ENCODE measurements at places on chromosomes 6 and 20.

DNA sequence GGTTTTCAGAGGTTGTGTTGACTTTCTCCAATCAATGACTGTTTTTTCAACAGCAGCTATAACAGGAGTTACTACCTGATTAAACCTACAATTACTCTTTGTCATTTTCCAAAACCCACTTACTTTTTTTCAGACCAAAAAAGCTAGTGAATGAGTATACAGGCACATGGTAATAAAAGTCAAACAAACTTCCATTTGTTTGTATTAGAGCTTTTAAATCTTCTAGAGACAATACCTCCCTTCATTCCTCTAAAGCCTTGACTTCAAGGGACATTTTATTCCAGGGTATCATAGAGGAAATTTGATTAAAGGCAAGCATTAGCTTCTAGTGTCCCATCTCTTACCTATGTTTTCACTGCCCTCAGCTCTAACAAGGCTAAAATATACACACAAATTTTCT is 52.7 kb downstream of the IL22RA2 start:
- no peak for DNase-seq

GRCh38 chr6:73873081-73873480 is 177.1 kb downstream of the CD109 start:
- DNase-seq, result no peak

- peak; percentile 47 for DNase-seq
These were observed 1.2 kb downstream of the PANK2 start for GRCh38 chr20:3890398-3890751.

GRCh38 chr6:161594412-161594811 is 320.6 kb upstream of the AGPAT4 start:
- DNase-seq, result no peak

DNA sequence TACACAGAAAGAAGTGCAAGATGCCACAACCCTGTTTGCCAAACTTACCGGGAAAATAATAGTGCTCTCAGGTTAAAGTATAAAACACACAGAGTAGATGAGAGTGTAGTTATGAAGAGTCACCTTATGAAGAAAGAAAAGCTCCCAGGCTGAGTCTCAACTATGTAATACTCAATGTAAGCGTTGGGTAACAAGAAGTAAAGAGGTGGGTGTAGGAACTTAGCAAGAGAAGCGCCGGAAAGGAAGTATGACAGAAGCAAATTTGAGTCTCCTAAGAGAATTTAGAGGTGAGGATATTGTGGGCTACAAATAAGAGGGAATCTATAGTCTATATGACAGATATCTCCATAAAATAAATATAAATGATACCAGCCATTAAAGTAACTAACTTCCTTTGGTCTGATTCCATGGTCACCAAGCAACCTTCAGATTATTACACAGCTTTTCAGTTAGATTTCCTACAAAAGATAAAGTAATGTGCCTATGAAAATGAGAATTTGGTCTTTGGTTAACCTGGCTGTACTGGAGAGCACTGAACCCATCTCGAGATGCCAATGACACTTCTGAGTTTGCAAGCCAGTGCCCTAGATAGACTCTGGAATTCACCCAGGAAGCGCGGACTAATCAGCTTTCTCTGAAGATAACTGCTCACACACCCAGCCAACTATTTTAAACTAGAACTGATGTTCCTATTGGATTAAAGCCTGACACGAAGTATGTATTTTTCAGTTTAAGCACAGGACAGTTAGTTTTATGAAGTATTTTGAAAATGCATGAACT is 1.8 kb downstream of the TUBE1 start:
- DNase-seq, result no peak

GRCh38 chr6:170117111-170117972 is 173.5 kb downstream of the DLL1 start:
- DNase-seq, result no peak

DNA sequence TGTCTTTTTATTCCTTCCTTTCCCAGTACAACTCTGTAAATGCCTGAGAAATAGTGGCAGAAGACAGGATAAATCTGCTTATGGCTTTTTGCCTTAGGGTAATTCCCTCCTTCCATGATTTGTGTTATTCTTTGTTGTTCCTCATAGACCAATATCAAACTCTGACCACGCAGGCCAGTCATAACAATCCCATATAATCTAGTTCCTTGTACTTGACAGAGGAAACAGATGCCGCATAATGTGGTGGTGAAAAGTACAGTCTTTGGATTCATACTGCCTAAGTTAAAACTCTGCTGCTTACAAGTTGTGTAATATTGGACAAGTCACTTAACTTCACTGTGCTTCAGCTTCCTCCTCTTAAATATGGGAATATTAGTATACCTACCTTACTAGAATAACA is 8.2 kb upstream of the BAG2 start:
- no peak for DNase-seq

DNA sequence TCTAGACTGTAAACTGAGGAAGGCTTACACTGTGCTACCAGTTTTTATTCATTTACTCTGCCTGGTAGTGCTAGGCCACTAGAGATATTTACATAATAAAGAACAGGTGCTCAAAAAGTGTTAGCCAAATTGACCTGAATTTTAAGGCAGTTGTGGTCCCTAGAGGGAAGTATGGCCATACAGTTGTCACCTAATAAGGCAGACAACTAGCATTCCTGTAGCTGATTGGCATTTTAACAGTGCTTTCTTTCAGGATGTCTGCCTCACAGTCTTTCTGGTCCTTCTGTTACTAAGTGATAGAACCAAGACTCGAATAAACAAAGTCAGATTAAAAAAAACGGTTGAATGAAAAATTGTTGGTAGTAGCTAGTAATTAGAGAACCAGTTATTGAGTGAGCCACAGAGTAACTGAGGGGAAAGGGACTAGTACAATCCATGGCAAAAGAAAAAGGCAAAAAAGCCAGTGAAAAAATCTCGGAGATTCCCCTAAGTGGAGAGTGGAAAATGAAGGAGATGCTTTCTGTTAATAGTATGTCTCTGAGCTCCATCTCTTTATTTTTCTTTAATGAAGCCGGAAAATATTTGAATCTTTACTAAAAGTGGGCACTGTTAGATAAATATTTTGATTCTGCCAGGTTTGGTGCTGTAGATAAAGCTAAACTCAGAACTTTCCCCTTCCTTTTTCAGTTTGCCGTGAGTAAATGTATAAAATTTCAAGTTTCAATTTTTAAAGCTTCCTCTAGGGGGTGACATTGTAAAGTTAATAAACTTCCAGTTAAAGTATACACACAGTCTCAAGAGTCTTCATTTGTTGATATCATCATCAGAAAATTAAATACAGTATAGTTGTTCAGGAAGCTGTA is 9.1 kb downstream of the VTA1 start:
- DNase-seq, result peak; percentile 63

DNA sequence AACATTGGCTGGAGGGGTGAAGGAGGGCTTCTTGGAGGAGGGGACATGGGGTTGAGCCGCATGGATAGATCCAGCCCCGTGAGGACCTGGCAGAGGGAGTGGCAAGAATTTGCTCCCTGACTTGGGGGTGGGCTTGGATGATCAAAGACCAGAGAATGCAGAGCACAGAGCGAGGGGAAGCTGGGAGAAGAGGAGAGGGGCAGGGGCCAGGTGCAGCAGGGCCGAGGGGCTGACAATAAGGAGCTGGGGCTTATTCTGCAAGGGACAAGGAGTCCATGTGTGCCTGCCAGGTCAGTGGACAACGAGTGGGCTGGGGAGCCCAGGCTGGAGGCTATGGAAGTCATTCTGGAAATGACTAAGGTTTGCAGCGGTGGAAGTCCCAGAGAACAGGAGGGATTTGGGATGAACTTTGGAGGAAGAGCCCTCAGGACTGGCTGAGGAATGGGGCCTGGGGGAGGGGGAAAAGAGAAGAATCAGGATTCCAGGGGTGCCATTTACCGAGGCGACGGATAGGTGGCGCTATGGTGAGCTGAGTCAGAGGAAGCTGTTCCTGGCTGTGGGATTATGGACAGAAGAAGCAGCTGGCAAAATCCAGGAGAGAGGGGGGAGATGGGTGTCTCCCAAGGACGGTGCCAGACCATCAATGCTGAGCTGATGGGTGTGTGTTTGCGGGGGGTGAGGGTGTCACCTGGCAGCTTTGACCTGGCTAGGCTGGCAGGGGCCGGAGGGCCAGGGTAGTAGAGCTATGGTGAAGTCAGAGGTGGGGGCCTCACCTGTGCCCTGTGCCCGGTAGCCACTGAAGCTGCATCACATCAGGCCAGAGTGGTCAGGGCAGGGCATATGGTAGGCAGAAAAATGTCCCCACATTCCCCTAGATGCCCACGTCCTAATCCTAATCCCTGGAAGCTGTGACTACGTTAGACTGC is 7.8 kb downstream of the KCNG1 start:
- DNase-seq, result peak; percentile 82

- no peak for DNase-seq
These were observed 47.9 kb downstream of the KHDC1L start for GRCh38 chr6:73177221-73177944.

All from ELR (cell line).